ENCODE measurements at places on chromosomes 16 and 17. TPM values are rescaled to one million over a fixed set of nuclear protein-coding genes. Genes with fewer than 3 reads are reported as not detected.
A peak's percentile ranks its signal among the peaks of the same experiment; 100 is the strongest.

DNA sequence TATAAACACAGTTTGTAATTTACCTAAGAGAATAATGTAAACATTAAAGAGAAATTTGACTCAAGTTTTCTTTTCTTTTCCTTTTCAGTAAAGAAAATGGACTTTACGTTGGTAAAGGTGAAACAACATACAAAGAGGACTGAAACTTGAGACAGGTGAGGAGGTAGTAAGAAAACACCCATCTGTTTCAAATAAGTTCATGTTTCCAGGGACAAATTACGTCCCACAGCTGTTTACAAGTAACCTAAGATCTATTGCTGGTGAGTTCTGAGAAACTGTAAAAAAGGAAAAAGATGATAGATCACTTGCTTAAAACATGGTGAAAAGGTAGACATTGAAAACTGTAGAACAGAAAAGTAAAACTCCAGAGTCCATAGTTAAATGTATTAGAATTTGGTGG, 4.8 kb upstream of the ABCA5 start:
- DNase-seq = no peak

- DNase-seq = no peak
Measured at GRCh38 chr17:63996430-63997182, 1.5 kb upstream of the PRR29 start.

The ATP1B2 gene
- 1.3 TPM for total RNA-seq

GRCh38 chr17:54749157-54749556, 151.5 kb upstream of the TOM1L1 start:
- DNase-seq = no peak

GRCh38 chr17:79997011-79997660, 38.5 kb downstream of the TBC1D16 start:
- no peak for DNase-seq

DNA sequence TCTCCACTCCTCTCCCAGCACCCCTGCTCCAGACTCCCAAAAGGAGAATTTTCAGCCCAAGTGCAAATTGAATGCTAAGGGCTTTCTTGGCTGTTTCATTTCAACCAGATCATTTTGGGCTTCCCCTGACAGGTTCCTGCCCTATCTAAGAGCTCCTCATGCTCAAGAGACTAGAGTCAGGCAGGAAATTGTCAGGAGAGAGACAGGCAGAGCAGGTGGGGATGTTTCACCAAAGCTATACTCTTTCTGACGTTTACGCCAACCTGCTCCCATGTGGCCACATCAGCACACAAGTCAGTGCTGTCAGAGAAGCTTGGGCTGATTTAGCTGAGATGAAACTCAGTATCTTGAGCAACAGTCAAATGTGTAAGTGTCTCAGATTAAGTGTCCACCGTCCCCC, 31.4 kb downstream of the HIC1 start:
- no peak for DNase-seq

DNA sequence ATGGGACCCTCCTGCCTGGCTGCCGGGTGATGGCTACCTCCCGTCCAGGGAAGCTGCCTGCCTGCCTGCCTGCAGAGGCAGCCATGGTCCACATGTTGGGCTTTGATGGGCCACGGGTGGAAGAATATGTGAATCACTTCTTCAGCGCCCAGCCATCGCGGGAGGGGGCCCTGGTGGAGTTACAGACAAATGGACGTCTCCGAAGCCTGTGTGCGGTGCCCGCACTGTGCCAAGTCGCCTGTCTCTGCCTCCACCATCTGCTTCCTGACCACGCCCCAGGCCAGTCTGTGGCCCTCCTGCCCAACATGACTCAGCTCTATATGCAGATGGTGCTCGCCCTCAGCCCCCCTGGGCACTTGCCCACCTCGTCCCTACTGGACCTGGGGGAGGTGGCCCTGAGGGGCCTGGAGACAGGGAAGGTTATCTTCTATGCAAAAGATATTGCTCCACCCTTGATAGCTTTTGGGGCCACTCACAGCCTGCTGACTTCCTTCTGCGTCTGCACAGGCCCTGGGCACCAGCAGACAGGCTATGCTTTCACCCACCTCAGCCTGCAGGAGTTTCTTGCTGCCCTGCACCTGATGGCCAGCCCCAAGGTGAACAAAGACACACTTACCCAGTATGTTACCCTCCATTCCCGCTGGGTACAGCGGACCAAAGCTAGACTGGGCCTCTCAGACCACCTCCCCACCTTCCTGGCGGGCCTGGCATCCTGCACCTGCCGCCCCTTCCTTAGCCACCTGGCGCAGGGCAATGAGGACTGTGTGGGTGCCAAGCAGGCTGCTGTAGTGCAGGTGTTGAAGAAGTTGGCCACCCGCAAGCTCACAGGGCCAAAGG, 36.8 kb downstream of the NLRC5 start:
- DNase-seq = no peak

DNA sequence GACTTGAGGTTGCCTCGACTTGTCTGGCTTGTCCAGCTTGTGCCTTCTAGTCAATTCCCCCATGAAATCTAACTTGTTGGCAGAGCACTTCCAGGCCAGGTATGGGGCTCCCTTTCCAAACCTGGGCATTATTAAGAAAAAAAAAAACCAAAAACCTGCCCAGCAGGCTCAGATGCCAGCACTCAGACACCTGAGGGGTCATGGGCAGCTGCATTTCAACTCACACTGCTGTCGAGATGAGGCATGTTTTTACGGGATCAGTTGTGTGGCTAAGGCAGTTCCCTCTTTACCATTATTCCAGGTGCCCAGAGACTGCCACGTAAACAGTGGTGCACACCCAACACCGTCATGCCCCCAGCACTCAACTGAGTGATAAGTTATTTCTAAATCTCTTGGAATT, 17.8 kb downstream of the TMEM11 start:
- DNase-seq = no peak

GRCh38 chr16:73092236-73092781, 44.4 kb upstream of the ZFHX3 start:
- DNase-seq = no peak

- DNase-seq = no peak
Measured at GRCh38 chr16:74455619-74456289, 34.5 kb upstream of the CLEC18B start.

DNA sequence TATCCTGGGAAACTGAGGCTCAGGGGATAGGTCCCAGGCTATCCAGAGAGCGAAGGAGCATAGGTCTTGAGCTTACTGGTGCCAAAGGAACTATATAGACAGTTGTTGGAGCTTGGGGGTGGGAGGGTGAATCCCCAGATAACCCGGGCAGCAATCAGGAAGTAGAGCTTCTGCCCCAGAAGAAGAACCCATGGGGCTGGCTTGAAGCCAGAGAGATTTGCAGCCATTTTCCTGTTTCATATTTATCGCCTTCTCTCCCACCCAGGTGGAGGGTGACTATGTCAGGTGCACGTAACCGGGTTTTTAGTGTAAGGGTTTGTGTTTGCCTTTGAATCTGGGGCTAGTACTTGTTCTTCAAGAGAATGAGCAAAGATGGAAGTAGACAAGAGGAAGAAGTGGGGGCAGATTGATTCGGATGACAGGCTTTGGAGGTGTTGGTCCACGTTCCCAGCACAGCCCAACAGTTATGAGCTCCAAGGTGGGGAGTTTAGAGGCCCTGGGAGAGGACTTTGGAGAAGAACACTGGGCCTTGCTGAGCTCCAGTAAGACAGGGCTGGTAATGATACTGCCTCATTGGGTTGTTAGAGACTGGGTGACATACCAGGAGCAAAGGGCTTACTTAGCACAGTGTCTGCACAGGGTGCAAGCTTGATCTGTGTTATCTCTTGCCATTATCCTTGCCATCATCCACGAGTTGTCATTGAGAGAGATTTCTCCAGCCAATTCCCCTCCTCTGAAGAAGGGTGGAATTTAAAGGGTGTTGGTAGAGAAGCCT, 145.6 kb downstream of the CCDC182 start:
- DNase-seq = no peak

DNA sequence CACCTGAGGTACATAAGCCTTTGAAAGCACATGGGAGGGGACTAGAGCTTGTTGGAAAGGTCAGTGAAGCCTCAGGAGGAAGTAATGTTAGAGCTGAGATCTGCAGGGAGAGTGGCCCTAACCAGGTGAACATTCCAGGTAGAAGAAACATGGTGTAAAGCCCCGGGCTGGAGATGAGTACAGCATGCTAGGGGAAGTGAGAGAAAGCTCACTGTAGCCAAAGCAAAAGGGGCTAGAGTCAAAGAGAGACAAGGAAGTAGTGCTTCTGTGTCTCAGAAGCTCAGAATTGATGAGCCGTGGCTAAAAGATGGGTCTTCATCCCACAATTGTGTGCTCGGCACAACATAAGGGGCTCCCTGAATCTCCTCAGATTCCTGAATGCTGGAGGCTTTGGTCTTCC, 481.8 kb downstream of the XYLT1 start:
- DNase-seq = no peak

The HBA2 gene
- total RNA-seq = 67.1 TPM

- DNase-seq = peak; percentile 45
Measured at GRCh38 chr17:75572713-75573539, 14.7 kb upstream of the MYO15B start.

DNA sequence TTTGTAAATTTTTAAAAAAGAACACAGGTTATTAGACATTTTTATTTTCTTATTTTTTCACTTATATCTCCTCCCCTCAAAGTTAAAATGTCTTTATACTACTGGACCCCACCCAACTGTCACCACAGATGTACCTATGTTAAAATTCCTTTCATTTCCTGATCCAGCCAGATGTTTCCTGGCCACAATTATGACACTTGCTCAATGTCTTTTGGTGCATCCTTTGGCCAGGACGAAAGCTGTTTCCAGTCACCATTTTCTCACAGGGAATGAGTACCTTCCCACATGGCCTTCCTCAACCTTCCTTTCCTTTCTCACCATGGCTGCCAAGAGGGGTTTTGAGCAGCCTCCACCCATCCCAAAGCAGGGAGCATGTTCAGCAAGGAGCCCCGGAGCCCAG, 365.7 kb upstream of the MAF start:
- DNase-seq = no peak

- DNase-seq = no peak
Measured at GRCh38 chr17:73546114-73546513, 98.1 kb downstream of the SDK2 start.

The LCAT gene
- total RNA-seq = 172 TPM

The NPIPA7 gene
- 2.4 TPM for total RNA-seq

GRCh38 chr17:1379930-1380313, 20.1 kb downstream of the YWHAE start:
- DNase-seq = no peak

DNA sequence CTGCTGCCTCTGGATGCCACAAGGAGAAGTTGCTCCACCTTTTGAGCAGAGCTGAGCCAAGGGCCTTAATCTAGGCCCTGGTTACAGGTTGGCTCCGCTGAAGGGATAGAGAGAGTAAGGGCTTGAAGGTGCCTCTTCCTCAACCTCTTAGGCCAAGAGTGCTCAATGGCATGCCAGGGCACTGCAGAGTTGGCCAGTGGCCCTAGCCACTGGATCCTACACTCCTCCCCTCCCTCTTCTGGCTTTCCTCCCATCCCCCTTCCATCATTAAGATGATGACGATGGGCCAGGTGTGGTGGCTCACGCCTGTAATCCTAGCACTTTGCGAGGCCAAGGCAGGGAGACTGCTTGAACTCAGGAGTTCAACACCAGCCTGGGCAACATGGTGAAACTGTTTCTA, 50.5 kb downstream of the MYO18A start:
- no peak for DNase-seq

GRCh38 chr17:80986816-80987475, 4.7 kb upstream of the CHMP6 start:
- no peak for DNase-seq

The GLYR1 gene
- total RNA-seq = 47.1 TPM

DNA sequence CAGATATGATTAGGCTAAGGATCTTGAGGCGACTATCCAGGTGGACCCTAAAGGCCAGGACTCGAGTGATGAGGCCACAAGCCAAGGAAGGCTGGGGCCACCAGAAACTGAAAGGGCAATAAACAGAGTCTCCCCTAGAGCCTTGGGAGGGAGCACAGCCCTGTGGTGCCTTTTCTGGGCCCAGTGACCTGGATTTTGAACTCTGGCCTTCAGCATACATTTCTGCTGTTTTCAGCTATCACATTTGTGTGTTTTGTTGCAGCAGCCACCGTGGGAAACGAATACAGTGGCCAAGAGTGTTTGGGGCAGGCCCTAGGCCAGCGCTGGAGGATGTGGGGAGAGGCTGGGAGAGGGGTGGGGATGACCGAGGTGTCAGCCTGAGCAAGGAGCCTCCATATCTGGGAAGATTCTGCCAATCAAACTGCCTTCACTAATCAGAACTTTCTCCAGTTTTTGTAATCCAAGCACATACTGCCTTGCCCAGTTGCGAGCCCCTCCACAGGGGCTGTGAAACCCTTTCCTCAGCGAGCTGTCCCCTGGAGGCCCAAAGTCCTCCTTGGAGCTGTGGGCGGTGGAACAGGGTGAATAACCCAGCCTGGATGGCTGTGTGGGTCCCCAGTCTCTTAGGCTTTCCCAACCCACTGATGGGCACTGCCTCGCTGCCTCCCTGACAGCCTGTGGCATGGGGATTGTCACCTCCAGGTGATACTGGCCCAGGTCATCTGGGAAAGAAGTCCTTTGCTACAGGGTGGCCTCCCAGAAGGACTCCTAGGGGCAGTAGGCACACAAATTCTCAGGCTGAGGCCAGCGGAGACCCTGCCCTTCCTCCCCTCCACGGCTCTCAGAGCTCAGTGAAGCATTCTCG, 16.8 kb downstream of the B9D1 start:
- peak; percentile 87 for DNase-seq

GRCh38 chr16:81415751-81416150, 28.9 kb upstream of the CMIP start:
- no peak for DNase-seq

DNA sequence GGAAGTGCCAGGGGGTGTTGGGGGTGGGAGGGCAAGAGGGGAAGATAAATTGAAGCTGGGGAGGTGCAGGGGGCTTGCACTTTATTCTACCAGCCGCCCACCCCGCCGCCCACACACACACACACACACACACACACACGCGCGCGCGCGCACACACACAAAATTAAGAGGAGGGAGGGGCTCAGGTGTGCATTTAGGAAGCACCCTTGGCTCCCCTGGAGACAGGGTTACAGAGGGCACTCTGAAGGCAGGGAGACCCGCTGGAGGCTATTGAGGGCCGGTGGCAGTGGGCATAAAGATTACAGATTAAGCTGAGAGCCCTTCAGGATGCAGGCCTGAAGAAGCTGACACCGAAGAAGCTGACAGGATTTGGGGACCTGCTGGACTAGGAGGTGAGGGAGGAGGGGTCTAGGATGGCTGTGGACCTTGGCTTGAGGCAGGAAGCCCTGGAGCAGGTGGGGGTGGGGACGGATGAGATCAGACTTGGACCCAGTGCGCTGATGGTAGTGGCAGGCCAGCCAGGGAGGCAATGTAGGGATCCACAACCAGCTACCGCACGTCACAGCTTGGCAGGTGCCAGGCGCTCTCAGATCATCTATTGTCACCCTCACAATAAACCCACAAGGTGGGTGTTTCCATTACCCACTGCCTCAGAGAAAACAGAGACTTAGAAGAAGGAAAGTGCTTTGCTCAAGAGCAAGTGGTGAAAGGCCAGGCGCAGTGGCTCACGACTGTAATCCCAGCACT, 772 bp upstream of the SAMD14 start:
- DNase-seq = peak; percentile 43

GRCh38 chr16:29641561-29641960, 21.5 kb upstream of the SPN start:
- DNase-seq = no peak

DNA sequence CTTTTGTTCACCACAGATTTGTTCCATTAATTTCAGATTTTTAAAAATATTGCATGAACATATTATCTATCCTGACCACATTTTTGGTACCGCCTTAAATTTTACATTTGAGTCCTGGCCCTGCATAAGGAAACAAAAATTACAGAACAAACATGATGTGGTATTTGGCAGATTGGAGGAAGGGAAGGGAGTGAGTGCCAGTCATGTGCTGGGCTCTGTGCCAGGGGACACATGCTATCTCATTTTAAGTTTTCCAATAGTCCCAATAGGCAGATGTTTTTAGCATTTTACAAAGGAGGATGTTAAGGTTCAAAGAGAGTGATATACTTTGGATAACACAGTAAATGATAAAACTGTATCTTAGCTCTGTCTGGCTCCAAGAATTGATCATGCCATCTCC, 185.1 kb downstream of the CDK5R1 start:
- peak; percentile 59 for DNase-seq

Measured in left lobe of liver (tissue), 2 donors.